Globus pallidus (tissue), 1 donor: ENCODE measurements at places on chromosomes 3 and 15.

GRCh38 chr3:18765662-18766061 is 340.5 kb upstream of the SATB1 start:
- DNase-seq: no peak

DNA sequence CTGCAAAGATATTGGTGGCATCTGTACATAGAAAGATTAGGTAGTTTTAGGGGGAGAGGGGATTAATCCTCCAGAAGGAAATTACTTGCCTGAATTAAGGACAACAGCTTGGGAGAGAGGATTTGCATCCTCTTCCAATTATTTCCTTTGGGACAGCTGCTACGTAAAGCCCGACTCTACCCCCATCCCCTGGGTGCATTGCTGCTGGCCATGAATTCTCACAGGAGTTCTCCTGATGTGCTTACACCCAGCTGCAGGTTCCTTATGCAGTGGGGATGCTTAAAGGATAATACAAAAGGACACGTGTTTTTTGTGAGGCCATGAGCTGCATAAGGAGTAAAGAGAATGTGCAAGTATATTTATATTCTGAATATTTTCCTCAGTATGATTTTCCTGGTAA is 132.3 kb downstream of the VPS8 start:
- no peak for DNase-seq

DNA sequence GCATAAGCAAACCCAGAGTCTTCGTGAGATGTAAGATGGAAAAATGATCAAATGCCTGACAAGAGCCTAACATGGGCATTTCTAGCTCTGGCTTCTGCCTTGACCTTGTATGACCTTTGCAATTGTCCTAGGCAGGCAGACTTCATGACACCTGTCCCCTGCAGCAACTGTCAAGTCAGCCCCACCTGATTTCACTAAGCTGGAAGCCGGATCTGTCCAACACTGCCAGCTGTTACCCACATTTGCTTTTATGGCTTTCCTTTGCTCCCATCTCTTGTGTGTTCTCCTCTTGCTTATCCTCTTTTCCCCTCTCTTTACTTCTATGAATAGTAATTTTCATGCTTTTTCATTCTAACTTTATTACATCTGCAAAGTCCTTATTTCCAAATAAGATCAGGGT is 48.5 kb upstream of the TNIK start:
- DNase-seq: no peak

- DNase-seq: no peak
Observed at GRCh38 chr3:139198186-139198585, 145.6 kb upstream of the MRPS22 start.

GRCh38 chr3:45182915-45183871 is 37.0 kb upstream of the CDCP1 start:
- DNase-seq: no peak

- no peak for DNase-seq
Observed at GRCh38 chr3:185555860-185556347, 3.5 kb upstream of the LIPH start.

DNA sequence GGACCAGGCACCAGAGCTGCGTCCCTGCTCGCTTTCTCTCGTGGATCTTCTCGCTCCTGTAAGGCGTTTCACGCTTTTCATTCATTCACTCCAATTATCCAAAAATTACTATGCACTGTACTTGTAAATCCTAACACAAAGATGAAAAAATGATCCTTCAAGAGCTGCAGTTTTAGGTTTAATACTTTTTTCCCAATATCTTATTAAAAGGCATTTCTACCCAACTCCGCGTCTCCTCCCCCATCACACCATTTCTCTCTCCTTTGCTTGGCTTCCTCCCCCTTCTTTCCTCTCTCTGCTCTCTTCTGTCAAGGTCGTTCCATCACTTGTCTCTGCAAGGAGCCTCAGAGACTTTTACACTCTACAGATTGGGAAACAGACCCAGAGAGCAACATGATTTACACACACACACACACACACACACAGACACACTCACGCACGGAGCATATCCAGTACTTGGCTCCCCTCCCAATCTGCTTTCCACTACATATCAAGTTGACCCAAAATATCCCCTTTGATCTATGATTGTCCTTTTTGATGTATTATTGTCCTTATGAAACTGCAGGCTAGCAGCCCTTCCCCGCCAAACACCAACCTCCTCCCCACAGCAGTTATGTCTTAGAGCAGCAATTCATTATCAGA is 479 bp upstream of the CLDN1 start:
- peak; percentile 7 for DNase-seq

DNA sequence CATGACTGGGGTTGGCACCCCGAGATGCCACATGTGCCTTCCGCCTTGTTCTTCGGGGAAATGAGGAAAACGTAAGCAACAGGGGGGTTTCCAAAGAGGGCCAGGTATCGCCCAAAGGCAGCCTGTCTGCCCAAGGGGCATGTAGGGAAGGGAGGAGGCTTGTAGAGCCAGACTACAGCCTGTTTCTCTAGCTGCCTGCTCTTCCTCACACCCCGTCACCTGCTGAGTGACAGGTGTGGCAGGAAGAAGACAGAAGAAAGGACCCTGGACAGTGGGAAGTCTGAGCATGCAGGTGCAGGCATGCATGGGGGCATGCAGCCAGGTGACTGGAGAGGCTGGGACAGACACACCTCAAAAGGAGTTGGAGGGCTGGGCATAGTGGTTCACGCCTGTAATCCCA is 9.8 kb downstream of the PLA2G4E start:
- no peak for DNase-seq

DNA sequence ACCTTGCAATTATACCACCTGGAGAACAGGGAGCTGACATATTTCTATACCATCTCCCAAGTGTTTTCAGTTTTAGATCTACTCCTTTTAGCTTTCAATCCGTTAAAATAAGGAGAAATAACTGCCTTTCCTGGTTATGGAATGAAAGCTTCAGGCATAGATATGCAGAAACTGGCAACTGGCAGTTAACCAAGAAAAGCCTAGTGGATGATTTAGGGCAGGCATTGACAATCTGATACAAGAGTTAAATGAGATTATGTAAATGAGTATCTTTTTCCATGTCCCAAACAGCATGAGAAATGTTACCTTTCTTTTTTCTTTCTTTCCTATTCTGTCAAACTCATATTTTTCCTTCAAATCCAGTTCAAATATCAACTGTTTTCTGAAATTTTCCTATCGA is 689.1 kb upstream of the DPPA4 start:
- no peak for DNase-seq

- no peak for DNase-seq
Observed at GRCh38 chr3:110504401-110504800, 567.2 kb upstream of the NECTIN3 start.
